ENCODE measurements at places on chromosomes 16 and 17.

DNA sequence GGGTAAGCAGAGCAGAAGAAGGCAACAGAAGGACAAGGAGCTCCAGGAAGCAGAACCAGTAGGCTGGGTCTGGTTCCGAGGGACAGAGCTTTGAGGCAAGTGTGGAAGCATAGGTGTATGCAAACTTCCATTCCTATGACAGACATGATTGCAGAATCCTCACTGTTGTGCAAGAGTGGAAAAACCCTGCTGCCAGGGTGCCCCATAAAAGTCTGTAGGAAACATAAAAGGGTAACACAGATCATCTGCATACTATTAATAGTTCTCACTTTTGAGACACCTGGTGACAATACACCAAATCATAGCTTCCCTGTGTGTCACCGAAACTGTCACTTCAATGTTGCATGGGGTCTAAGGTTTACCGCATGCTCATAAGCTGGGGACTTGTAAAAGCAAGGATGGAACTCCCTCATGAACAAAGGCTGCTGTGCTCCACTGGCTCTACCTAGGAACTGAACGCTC, 39.7 kb downstream of the ARHGAP17 start:
- DNase-seq: peak; percentile 14

DNA sequence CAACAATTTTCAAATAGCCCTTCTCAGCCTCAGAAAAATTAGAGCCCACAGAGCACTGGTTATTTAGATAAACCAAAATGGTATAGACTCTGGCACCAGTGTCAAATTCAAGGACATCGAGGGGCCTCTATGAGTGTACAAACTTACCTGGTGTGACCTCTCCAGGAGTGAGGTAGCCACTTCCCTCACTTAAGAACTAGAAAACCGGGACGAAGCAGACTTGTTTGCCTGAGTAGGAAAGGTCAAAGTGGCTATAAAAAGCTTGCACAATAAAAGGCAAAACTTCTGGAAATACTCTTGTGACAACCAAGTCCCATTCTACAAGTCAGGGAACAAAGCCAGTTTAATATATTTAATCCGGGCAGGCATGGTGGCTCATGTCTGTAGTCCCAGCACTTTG, 39.2 kb upstream of the PRSS54 start:
- DNase-seq: no peak

DNA sequence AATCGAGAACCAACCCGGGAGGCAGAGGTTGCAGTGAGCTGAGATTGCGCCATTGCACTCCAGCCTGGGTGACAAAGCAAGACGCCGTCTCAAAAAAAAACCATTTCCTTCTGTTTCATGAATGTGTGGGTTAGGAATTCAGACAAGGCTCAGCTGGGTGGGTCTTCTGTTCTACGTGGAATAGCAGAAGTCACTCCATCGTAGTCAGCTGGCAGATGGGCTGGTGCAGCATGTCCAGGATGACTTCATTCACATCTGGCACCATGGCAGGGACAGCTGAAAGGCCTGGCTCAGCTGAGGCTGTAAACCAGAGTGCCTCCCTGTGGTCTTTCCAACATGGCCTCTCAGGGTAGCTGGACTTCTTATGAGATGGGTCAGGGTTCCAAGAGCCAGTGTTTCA, 89.0 kb downstream of the C17orf67 start:
- no peak for DNase-seq

DNA sequence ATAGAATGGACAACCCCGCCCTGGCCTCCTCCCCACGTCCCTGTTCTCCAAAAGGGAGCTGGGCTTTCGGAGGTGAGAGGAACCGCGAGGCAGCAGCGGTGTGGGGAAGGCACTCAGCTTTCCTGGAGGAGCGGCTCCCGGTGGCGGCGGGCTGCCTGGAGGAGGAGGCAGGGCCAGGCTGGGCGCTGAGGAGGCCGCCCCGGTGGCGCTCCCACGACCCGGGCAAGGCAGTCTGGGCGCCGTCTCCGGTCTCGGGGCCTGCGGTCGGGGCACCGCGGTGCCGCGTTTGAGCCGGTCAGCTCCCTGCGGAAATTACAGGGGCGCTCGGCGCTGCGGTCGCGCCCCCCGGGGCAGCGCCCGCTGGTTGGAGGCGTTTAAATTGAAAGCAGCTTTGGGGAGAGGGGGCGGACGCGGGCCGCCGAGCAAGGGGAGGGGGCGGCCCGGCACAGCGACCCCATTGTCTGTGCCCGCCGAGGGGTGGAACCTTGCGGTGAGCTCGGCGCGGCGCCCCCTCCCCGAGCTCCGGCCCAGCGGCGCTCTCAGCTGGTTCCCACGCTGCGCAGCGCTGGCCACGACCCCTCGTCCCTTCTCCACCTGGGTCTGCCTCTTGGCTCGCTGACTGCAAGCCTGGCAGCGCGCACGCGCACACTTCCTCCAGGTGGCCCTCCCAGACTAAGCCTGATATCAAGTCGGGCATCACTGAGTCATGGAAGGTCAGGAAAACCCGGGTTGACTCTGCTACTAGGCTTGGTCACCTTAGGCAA, 58.7 kb upstream of the DLX4 start:
- no peak for DNase-seq

GRCh38 chr17:79388556-79389295, 222.1 kb downstream of the RBFOX3 start:
- peak; percentile 18 for DNase-seq

GRCh38 chr17:34358631-34359030, 2.4 kb downstream of the CCL13 start:
- no peak for DNase-seq

GRCh38 chr17:78759203-78759968, 22.7 kb downstream of the CYTH1 start:
- DNase-seq: peak; percentile 50

GRCh38 chr17:47818002-47818695, 3.4 kb downstream of the OSBPL7 start:
- DNase-seq: no peak

DNA sequence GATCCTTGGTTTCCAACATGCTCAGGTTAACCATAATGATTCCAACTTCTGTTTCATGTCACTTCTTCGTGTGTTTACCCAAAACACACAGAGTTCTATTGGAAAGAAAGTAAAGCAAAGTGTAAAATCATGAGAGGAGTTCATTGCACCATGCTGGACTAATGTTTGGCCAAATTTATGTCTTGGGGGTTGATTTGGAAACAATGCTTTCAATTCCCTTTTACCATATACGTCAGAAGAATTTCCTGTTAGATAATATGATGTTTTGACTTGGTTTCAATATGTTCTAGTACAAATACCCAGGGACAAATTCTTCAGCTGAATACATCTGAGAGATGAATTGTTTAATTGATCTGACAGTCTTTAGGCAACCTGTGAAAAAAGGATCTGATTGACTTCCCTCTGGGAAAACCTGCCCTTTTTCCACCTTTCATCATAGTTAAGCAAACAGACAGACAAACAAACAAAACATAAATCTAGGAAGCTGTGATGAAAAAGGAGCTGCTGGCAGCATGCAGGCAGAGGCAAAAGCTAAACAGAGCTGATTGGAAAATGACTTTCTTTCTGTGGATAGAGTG, 26.0 kb upstream of the MPHOSPH6 start:
- DNase-seq: no peak

- DNase-seq: no peak
These were observed 163.0 kb upstream of the NLRP1 start for GRCh38 chr17:5747276-5747675.

DNA sequence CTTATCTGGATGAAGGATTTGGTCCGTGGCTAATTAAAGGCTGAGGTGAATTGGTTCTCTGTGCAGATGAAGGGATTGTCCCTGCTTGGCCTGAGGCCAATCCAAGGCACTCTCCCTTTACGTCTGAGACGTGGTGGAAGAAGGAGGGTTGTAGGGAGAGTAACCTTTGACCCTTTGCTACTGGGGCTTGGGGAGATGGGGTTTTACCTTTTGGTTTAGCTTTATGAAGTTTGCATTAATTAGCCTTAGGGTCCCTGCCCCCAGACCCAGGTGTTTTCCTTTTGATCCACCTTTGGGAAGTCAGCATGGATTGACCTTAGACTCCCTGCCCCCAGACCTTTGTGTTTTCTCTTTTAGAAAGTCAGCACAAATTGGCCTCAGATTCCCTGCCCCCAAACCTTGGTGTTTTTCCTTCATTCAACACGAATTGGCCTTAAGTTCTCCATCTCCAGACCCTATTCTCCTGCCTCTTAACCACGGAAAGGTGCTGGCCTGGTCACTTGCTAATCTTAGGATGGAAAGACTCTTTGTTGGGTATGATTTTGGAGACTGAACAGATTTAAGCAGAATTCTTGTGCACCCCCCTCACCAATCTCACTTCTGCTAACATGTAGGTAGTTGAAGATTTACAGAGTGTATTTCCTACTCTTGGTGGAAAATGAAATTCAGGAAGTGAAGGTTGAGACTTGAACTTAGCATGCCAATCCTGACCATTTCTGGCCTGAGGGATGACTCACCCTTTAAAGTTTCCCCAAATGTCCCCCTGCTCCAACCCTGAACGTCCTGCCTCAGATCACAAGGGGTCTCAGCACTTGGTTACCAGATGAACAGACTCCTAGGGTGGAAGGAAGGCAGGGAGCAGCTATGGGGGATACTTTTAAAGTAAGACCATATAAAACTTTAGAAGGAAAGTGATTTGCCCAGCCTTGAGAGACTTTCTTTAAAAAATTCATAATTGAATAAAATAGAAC, 23.1 kb upstream of the MMD start:
- no peak for DNase-seq

GRCh38 chr16:75789237-75789636, 62.9 kb upstream of the CPHXL start:
- peak; percentile 47 for DNase-seq

- DNase-seq: peak; percentile 89
These were observed 1.8 kb downstream of the ZNF23 start for GRCh38 chr16:71460236-71460635.

GRCh38 chr17:78805301-78805700, 23.2 kb upstream of the CYTH1 start:
- no peak for DNase-seq

- no peak for DNase-seq
These were observed 193.8 kb downstream of the SLC39A11 start for GRCh38 chr17:72898725-72899124.

- peak; percentile 10 for DNase-seq
These were observed 16.0 kb downstream of the ENGASE start for GRCh38 chr17:79090443-79091225.

DNA sequence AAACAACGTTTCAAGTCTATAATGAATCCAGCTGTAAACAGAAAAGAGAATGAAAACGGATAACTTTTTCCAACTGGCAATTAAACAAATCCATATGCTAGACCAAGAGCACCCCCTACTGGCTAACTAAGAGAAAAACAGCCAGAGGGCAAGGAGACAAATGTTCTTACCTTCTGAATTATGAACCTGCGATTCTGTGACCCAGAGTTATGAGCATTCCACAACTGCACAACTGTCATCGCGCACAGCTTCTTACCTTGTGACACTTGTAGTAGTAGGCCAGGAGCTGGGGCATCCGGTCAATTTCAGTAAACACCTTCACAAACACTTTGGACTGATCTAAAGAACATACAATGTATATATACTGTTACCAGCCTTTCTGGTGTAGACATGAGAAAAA, 18.6 kb downstream of the COG7 start:
- DNase-seq: peak; percentile 62

DNA sequence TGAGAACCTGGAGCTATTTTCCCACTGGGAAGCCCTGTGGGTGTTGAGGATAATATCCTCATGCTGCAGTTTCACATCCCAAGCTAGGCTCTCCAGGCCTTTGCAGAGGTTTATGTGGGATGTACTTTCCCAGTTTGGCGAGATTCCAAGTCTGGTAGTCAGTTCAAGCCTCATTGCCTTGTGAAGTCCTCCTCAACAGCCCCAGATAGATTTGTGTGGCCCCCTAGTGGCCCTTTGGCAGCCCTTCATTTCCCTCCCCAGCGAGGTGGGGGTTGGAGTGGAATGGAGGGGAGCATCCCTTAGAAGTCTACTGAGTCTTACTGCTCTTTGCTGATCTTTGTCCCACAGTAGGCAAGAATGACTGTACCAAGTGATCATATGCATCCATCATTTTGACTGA, 137.9 kb downstream of the CDH11 start:
- peak; percentile 94 for DNase-seq

DNA sequence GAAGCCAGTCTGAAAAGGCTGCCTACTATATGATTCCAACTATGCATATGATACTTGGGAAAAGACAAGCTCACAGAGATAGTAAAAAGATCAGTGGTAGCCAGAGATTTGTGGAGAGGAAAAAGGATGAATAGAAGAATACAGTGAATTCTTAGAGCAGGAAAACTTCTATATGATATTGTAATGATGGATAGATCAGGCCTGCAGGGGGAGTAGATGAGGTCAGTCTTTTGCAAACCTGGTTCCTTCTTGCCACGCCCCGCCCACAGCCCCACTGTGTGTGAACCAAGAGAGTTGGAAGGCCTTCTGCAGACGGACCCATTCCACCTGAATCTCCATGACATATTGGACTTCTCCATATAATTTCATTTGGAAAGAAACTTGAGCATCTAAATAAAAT, 761 bp upstream of the CCL8 start:
- no peak for DNase-seq

GRCh38 chr17:50359005-50359699, 13.2 kb downstream of the XYLT2 start:
- DNase-seq: no peak

- no peak for DNase-seq
These were observed 26.2 kb upstream of the AXIN2 start for GRCh38 chr17:65587534-65588180.

DNA sequence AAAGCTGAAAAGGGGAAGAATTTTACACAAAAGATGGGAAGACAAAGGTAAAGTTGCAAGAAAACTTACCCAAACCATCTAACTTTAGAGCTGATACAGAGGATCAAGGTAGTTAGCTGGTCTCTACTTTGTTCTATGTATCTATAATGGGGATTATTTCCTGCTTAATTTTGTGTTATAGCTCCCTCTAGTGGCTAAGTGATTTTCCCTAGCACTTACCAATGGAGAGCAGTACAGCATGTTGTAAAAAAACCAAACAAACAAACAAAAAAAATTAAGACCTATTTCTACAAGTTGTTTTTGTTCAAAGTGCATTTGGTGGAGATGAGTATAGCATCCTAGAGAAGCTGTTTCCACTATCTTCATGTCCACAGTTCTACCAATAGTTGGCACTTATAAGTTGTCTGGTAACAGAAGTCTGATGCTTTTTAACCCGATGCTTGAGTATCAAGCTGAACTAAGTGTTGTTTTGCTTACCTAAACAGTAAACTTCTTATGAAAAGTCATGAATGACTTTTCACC, 7.5 kb downstream of the SRSF1 start:
- peak; percentile 72 for DNase-seq

DNA sequence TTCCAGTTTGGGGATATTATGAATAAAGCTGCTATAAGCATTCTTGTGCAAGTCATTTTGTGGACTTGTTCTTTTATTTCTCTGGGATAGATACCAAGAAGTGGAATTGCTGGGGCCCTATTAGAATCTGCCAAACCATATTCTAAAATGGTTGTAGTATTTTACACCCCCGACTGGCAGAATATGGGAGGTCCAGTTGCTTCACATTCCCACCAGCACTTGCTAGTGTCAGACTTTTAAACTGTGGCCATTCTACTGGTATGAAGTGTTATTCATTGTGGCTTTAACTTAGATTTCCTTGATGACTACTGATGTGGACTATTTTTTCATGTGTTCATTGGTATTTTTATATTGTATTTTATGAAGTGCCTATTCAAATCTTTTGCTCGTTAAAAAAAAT, 18.1 kb upstream of the NUP93 start:
- peak; percentile 14 for DNase-seq

Measured in fibroblast of upper back skin (primary cell).